ENCODE measurements at places on chromosomes 3 and 15.
A peak's percentile ranks its signal among the peaks of the same experiment; 100 is the strongest.

- no peak for DNase-seq
Observed at GRCh38 chr3:20424086-20424485, 238.1 kb upstream of the SGO1 start.

GRCh38 chr3:31091748-31092147 is 197.3 kb upstream of the GADL1 start:
- no peak for DNase-seq

GRCh38 chr15:66641485-66642315 is 60.3 kb upstream of the SMAD6 start:
- DNase-seq, result no peak

DNA sequence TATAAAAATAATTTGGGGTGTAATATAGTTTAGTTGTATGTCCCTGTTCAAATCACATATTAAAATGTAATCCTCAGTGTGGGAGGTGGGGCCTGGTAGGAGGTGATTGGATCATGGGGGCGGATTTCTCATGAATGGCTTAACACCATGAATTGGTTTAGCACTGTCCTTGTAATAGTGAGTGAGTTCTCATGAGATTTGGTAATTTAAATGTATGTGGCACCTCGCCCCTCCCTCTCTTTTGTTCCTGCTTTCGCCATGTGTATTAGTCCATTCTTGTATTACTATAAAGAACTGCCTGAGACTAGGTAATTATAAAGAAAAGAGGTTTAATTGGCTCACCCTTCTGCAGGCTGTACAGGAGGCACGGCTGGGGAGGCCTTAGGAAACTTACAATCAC is 83.9 kb downstream of the ANXA2 start:
- DNase-seq, result no peak

- DNase-seq, result peak; percentile 11
Observed at GRCh38 chr3:188950832-188951489, 220.8 kb upstream of the TPRG1 start.

GRCh38 chr3:16884748-16885592 is at the start of gene PLCL2:
Gene PLCL2, plus strand, starts transcription at chr3:16884955. Its CDS starts 85 bp downstream, at chr3:16885040.
- DNase-seq, result peak; percentile 34

GRCh38 chr3:8519156-8519555 is 17.5 kb downstream of the LMCD1 start:
- no peak for DNase-seq

DNA sequence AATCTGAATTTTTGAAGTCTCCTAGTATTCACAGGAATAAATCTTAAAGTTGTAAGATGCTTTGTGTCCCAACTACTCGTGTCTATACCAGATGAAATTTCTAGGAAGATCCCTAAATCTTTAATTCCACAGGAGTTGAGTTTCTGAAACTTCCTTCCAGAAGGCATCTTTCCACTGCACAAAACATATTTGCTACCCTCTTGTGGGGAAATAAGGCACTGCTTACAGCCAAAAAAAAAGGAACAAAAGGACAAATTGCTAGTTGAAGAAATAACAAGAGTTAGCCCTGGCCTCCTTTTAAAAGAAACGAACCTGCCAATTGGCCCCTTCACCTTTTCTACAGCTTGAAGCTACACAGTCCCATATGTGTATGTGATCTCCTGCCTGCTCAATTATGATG is 54.0 kb downstream of the TAFA4 start:
- no peak for DNase-seq

- DNase-seq, result no peak
Observed at GRCh38 chr3:86921971-86922680, 68.8 kb downstream of the VGLL3 start.

GRCh38 chr3:136925425-136926190 is 32.2 kb upstream of the IL20RB start:
- DNase-seq, result no peak

- DNase-seq, result no peak
Observed at GRCh38 chr15:52068004-52068615, 44.5 kb downstream of the BCL2L10 start.

DNA sequence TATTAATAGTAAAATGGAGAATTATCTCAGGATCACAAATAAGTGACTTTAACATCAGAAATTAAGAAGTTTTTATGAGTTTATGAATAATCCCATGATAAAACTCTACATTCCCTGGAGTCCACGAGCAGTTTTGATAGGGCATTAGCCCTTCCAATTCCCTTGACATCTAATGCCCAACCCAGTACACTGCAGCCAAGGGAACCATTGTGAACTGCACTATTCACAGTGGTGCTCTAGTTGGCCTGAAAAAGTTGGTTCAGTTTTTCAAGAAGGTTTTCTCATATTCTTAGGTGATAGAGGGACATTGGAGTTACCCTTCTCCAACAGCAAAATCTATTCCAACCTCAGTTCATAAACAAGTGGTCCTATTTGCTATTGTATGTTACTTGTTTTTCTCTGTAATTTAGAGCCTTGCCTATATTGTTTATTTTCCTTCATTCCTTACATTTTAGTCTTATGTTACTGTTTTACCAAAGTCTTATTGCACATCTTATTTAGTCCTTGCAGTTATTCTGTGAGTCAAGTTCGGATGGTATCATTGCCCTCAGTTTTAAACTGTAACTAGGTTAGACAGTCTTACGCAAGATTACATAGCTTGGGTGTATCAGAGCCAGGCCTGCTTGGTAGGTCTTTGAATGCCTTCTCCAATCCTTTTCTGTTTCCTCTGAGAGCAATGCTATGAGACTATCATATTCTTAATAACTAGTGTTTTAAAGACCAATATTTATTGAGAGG is 57.9 kb upstream of the SAMMSON start:
- no peak for DNase-seq

GRCh38 chr3:88203642-88204055 is 53.9 kb downstream of the C3orf38 start:
- DNase-seq, result no peak

DNA sequence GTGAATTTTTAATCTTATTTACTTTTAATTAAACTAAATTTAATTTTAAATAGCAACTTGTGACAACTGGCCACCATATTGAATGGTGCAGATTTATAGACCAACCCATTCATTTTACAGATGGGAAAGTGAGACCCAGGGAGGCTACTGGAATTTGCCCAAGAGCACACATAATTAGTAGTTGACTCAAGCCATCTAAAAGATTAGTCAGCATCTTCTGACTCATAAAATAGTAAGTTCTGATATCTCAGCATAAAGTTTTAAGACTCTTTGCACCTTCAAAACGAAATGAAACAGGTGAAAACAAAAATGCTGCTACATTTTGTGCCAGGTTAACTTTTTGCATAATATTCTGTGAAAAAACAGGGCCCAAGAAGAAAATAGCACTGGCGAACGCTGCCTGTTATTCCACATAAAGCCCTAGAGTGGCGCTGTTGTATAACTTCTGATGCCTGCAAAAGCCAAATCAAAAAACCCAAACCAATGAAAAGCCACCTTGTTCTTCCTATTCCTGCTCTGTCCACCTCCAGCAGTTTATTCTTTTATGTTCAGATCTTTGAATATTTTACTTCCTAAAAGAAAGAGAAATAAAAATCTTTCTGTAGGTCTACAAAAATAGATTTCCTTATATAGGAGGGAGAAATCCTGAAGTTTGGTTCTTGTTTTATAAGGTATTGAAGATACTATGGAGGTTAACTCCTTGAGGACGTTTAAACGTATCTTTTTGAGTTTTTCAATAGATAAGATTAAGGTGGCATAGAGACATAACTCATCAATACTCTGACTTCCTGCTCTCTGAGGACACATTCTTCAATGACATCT is 62.8 kb downstream of the OTOL1 start:
- no peak for DNase-seq

DNA sequence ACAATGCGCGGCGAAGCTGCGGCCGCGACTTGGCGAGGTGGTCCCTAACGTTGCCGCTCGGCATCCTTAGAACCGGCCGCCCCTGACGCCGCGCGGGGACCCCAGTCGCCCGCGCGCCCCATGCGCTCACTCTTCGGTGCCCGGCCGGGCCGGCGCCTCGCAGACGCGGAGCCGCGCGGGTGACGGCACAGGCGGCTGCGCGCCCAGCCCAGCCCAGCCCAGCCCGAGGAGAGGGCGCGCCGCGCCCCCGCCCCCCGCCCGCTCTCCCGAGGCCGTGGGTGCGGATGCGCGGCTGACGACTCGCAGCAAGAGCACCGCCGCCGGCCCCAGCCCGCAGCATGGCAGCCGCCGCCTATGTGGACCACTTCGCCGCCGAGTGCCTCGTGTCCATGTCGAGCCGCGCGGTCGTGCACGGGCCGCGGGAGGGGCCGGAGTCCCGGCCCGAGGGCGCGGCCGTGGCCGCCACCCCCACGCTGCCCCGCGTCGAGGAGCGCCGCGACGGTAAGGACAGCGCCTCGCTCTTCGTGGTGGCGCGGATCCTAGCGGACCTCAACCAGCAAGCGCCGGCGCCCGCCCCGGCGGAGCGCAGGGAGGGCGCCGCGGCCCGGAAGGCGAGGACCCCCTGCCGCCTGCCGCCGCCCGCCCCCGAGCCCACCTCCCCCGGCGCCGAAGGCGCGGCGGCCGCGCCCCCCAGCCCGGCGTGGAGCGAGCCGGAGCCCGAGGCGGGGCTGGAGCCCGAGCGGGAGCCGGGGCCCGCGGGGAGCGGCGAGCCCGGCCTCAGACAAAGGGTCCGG is 437 bp downstream of the KLF13 start:
- peak; percentile 51 for DNase-seq

DNA sequence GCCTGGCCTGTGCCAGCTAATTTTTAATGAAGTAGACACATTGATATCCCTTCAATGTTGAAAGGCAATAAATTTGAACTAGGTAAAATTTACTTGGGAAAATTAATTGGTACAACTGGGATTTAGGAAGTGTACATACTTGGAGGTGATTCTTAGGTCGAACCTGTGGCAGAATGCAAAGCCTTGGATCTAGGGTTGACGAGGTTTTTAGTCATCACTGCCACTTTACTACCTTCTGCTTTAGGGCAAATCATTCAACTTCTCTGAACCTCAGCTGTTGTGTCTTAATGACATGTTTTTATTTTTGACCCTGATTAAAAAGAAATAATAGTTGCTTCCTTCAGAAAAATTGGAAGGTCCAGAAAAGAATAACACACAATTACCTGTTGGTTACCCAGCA is 2.5 kb downstream of the APPL1 start:
- DNase-seq, result no peak

DNA sequence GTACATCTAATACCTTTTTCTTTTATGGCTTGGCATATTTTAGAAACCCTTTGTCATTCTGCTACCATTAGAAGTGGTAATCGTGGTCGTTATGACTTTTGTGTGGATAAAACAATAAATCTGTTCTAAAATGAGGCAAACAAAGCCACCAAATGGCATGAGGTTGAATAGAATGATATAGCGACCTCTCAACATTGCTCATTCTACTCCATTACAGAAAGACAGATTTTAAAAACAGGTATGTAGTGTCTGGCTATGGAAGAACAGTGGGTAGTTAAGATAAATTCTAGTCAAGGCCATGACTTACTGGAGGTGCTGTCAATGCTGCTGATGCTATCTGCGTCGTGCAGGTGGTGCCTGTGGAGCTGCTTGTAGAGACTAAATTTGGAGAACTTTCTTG is 123.2 kb downstream of the PLD1 start:
- DNase-seq, result no peak

GRCh38 chr3:42502429-42503250 is at the start of gene VIPR1:
Gene VIPR1, plus strand, starts transcription at chr3:42502643. Its CDS starts 93 bp downstream, at chr3:42502736.
- peak; percentile 89 for DNase-seq

DNA sequence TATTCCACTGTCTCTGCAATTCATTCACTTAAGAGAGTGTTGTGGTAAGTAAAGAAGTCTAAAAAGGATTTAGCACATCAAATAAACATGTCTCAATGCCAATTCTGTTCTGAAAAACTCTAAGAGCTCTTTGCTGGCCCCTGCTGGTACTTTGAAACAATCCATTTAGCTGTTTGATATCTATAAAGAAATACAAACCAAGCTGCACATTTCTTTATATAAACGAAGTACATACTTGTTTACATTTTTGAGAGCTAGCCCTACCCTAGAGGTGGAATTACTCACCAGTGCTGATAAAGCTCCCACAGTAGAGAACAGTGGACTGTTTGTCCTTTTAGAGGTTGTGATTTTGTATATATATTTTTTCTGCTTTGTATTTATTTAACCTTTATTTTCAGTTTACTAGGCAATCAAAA is 75.5 kb downstream of the NEDD4 start:
- no peak for DNase-seq

GRCh38 chr3:126551121-126551838 is 7.5 kb downstream of the C3orf22 start:
- DNase-seq, result no peak

DNA sequence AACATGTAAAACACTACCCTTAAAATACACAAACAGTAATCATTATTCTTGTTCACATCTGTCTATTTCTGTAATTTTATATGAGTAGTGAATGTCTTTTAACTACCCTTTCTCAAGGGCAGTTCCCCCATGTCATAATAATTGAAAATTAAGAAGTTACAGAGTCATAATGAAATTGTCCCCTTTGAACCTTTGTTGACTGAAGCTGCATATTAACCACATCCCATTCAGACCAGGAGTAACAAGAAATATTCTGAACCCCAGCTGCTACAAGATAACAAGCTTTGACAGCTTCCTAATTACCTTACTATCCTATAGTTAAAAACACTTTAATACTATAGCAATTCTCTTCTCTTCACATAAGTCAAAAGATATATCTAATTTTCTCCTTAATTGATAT is 635.9 kb upstream of the SUCLG2 start:
- no peak for DNase-seq

DNA sequence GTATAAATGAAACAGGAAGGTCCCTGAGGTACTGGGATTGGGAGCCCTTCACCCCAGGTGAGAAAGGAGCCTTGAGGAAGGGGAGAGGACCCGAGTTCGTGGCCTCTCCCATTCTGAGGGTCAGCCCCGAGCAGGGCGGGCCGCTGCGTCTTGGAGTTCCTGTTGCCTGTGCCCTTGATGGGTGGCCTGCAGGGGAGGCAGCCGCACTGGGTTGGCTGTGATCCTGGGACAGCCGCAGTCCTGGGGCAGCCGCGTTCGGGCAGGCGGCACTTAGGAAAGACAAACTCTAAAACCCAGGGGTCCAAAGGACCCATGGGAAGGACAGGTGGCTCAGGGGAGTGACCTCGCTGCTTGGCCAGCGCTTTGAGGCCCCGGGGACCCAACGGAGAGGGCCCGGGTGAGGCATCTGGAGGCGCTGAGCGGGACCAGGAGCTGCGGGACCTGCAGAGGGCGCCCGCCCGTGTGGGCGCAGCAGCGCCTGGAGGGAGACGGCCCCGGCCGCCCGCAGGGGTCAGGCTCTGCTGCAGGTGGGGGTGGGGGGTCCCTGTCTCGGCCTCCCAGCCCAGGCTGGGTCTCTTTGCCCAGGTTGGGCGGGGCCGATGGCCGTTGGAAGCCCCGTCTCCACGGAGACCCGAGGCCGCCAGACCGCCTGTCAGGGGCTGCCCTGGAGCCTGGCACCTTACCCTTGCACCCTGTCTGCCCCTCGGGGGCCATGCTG is 65.1 kb downstream of the HMCES start:
- no peak for DNase-seq
